ENCODE measurements at places on chromosomes 2 and 18. TPM values are rescaled to one million over a fixed set of nuclear protein-coding genes. Genes with fewer than 3 reads are reported as not detected.
A peak's percentile ranks its signal among the peaks of the same experiment; 100 is the strongest.

The CDKL4 gene
- total RNA-seq, result not detected

- DNase-seq, result no peak
Measured at GRCh38 chr18:52190195-52190594, 149.8 kb upstream of the DCC start.

The FASTKD1 gene
- total RNA-seq, result 22.8 TPM

The PAX8 gene
- total RNA-seq, result 2.3 TPM

DNA sequence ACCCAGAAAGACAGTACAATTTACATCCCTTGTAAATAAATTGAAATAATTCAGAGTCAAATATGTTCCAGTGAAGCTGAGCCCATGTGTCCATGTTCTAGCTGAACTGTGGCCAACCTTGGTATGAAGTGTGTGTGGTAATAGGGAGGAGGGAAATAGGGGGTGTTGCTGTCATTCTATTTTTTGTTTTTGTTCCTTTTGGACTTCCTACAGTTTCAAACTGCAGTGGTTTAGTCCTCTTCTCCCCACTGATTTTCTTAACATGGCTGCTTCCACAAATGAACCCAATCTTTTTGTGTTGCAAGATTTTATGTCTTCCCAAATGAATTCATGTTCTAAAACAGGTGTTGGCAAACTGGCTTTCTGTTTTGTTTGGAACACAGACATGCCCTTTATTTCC lies 156.9 kb downstream of the CCBE1 start:
- DNase-seq, result peak; percentile 69

DNA sequence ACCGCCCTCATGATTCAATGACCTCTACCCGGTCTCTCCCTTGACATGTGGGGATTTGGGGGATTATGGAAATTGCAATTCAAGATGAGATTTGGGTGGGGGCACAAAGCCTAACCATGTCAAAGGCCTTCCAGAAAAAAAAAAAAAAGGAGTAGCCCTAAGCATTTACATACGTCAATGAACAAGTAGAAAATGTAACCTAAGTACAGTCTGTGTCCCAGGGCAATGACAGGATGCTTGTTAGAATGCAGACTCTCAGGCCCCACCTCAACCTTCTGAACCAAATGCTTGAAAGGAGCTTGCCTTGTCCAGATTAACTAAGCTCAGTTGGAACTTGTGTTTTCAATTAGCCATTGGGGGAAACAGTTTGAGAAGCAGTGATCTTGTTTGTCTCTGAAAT lies 802.1 kb downstream of the CPS1 start:
- no peak for DNase-seq

The DNAJC5G gene
- not detected for total RNA-seq

- no peak for DNase-seq
Measured at GRCh38 chr2:173119944-173120343, 44.3 kb downstream of the MAP3K20 start.

The IL1RL1 gene
- not detected for total RNA-seq

- DNase-seq, result no peak
Measured at GRCh38 chr18:2958819-2959298, 54.1 kb downstream of the LPIN2 start.

DNA sequence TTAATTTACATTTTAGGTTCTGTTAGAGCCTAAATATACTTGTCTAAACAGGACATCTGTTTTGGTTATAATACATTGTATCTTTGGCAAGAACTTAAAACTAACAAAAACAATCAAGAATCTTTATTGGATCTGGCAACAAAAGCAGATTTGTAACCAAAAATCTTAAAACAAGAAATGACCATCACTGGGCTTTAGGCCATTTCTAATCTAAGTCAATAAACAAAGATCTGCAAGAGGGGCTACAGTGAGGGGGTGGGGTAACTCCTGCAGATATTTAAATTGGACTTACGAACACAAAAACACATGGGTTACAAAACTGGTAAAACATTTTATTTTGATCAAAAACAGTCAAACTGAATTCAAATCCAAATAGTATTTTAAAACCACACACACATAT lies 77.3 kb downstream of the SRBD1 start:
- no peak for DNase-seq

DNA sequence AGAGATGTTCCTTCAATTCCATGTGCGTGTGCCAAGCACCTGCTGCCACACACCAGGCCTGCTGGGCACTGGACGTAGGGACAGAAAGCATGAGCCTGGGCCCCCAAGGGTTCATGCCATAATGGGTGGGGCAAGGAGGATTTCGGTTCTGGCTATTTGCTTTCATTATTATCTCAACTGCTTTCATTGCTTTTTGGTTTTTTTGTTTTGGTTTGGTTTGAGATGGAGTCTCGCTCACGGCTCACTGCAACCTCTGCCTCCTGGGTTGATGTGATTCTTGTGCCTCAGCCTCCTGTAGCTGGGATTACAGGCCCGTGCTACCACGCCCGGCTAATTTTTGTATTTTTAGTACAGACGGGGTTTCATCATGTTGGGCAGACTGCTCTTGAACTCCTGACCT lies 57.2 kb downstream of the SF3B1 start:
- DNase-seq, result no peak

DNA sequence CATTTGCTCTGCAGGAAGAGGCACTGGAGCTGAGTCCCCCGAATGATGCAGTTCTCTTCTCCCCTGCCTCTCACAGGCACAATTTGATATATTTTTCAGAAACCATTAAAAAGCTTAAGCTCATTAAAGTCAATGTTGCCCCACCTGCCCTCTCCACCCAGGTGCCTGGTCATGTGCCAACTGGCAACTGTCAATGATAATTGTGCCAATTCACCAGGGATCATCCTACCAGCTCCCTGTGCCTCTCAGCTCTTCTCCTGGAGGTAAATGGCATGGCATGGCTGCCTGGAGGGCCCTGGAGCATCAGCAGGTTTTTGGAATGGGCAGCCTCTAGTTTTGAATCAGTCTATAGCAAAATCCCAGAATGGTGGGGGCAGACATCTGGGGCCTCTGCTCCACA lies 279.6 kb upstream of the ID2 start:
- no peak for DNase-seq

GRCh38 chr2:176464886-176465564 lies 195.8 kb downstream of the MTX2 start:
- DNase-seq, result no peak

DNA sequence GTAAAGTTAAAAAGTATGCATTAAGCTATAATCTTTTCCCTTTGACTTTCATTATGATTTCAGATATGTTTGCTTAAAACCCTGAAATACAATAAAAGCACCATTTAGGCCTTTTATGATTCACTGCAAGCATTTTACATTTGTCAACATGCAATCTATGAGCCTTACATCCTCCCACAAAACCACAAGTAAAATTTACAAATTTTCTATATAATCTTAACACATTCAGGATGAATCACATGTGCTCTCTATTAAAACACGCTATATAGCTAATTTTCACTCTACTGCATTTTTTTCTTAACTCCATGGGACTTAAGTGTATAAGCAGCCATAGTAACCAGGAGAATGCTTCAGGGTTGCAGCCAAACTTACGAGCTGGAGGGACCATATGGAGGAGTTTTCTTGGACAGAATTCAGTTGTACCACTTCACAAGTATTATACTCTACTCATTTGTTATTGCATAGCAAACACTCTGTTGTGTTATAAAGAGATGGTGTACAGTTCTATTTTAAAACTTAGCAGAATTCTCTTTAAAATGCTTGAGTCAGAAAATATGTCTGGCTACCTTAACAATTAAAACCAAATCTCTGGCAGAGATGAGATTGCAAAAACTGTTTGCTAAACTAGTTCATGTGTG lies 293.2 kb downstream of the ALK start:
- DNase-seq, result no peak

DNA sequence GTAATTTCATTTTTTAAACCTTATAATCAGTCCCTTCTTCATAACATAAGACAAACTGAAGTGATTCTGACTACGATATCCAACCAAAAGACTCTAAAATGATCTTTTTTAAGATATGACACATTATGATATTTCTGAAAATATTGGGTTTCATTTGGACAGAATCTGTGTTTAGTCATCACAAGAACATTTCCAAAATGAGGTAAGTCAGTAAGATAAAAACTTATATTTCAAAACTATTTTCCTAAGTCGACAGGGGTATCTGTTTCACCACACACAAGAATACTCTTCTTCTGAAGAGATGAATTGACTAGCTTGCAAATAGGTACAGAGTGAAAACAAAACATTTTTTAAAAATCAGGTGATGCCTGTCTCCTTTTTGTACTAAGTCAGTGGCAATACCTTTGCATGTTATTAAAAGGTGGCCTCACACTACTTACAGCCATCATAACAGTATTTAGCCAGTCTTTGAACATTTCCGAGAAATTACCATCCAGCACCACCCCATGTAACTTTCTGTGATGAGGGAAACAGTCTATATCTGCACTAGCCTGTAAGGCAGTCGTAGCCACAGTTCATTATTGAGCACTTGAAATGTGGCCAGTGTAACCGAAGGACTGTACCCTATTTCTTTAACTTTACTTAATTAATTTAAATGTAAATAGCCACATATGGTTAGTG lies 13.5 kb downstream of the STK39 start:
- DNase-seq, result peak; percentile 74

DNA sequence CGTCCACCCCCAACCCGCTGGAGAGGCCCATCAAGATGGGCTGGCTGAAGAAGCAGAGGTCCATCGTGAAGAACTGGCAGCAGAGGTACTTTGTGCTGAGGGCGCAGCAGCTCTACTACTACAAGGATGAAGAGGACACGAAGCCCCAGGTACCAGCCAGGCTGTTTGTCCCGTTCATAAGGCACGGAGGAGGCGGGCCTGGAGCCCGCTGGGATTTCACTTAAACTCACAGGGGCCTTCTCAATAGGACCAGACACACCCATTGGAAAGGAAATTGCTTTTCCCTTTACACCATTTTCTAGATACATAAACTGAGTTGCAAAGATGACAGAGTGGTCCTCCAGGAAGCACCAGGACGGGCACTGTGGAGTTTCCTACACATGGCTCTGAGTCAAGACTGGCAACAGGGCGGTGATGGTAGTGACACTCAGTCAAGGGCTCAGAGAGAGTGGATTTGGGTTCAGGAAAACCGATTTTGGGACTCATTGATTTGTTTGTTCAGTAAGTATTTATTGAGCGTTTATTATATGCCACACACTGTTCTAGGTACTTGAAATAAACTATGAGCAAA lies 40.7 kb downstream of the ARHGAP25 start:
- DNase-seq, result no peak

GRCh38 chr18:45275367-45276113 lies 339.7 kb upstream of the SLC14A2 start:
- peak; percentile 32 for DNase-seq

The SCTR gene
- total RNA-seq, result not detected

DNA sequence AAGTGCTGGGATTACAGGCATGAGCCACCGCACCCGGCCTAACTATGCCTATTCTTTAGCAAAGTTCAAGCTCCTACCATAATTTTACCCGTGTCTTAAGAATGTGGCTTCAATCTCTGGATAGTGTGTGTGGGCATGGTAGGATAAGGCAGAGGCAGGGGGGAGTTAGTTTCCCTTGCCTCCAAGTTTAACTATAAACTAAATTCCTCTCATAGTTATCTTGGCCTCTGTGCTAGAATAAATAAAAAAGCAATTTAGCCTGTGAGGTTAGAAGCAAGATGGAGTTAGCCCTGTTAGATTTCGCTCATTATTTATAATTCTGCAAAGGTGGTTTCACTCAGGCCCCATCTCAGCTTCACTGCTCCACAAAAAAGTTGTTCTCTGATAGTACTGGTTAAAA lies 7.0 kb upstream of the FAM98A start:
- DNase-seq, result no peak

- DNase-seq, result no peak
Measured at GRCh38 chr18:46239998-46240397, 135.8 kb downstream of the HAUS1 start.

The NEDD4L gene
- 18.1 TPM for total RNA-seq

- no peak for DNase-seq
Measured at GRCh38 chr18:63457977-63458376, 18.8 kb upstream of the SERPINB5 start.

GRCh38 chr2:235265348-235265965 lies 228.4 kb upstream of the AGAP1 start:
- no peak for DNase-seq

Data from LHCN-M2 (cell line).